ENCODE measurements at places on chromosomes 7 and 10. TPM values are rescaled to one million over a fixed set of nuclear protein-coding genes. Genes with fewer than 3 reads are reported as not detected.

Gene BMPER
- 10.9 TPM for polyA plus RNA-seq

Gene NXPH1
- polyA plus RNA-seq = 4.6 TPM

Gene CPXM2
- polyA plus RNA-seq = not detected

Gene UNC5B
- polyA plus RNA-seq = 1.1 TPM

Gene IFIT1
- 20.3 TPM for polyA plus RNA-seq

Gene UBE2D1
- 71.4 TPM for polyA plus RNA-seq

Gene NME8
- not detected for polyA plus RNA-seq

Gene LOXL4
- polyA plus RNA-seq = not detected
